ENCODE measurements at places on chromosomes 16 and 17.

DNA sequence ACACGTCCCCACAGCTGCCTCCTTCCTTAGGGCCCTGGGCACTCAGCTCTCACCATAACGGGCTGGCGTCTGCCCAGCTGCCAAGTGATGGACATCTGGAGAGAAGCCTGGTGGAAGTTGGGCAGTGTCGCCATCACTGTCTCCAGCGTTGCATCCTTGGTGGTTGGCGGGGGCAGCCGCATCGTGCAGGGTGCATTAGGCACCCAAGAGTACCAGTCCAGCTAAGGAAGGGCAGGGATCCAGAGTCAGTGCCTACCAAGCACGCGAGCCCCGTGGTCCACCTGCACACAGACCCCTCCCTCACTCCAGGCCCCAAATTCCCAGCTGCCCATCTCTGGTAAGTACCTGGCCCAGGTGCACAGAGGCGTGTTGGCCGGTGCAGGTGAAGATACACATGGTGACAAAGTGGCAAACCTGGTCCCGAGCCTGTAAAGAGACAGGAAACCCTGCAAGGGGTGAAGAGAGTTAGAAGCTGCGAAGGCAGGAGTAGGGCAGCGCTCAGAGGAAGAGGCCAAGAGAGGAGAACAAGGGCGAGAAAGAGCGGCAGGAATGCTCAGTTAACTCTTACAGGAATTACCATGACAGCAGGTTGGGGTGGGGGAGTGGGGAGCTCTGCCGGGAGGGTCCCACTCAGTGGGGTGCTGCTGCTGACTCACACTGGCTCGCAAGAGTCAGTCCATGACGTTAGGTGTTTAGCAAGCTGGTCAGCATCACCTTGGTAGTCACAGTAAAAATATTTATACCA, 9.5 kb downstream of the ALOX15 start:
- no peaks in the 10 kb centered on the region for H3K36me3 ChIP-seq
- H3K4me1 ChIP-seq: peaks cover 15% of the 10 kb centered on the region
- H3K27me3 ChIP-seq: peaks cover 32% of the 10 kb centered on the region
- no peak overlapping the region for H3K4me3 ChIP-seq
- no peak for DNase-seq

DNA sequence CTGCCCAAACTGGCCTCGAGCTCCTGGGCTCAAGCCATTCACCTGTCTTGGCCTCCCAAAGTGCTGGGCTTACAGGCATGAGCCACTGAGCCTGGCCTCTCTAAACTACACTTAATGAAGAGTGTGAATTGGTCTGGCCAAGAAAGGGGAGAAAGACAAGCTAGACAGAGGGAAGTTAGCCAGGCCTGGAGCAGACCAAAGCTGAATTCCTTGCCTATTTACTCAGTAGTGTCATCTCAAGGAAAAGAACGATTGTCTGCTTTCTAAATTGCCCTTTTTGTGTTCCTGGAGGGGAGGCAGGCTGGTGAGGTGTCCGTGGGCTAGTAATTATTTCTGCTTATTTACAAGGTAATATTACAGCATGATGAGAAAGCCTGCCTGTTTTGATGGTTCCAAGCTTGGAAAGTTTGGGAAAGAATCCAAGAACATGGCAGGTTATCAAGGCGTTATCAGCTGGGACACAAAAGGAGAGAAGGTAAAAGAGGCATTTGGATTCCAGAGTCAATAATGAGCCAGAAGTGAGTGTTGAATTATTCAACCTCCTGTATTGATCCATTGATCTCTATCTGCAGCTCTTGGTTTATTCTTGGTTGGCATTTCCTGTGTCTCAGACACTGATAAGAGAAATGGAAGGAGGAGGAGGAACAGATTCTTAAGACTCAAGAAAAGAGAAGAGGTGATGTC, 6.3 kb upstream of the CBFB start:
- no peaks in the 10 kb centered on the region for H3K36me3 ChIP-seq
- H3K27ac ChIP-seq: no peak overlapping the region
- H3K27me3 ChIP-seq: no peaks in the 10 kb centered on the region
- DNase-seq: peak; percentile 4

DNA sequence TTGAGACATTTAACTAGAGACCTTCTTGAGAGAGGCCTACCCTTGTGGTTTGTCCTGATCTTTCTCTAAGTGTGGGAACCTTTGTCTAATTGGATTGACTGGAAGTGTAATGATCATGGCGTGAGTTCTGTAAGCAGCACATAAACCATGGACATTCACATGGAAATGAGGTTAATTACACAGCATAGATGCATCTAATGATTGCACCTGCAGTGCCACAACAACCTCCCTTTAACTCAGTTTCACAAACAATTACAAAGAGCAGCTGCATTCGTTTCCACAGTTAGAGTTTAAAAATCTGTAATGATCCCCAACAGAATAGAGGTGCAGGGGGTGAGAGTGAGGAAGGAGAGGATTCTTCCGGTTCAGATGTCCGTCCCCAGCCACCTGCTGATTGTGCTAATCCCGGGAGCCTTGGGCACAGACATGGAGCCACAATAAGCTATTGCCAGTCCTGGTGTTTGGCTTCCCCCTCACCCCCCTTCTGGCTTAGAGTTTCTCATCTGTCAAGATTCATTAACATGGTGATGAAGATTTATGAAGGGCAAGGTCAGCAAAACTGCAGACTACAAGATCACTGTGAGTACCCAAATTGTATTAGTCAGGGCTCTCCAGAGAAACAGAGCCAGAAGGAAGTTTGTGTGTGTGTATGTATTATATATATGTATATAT, 659.2 kb upstream of the SOX9 start:
- no peaks in the 10 kb centered on the region for H3K36me3 ChIP-seq
- no peak overlapping the region for H3K27ac ChIP-seq
- DNase-seq: no peak
- H3K4me3 ChIP-seq: no peak overlapping the region
- H3K4me1 ChIP-seq: no peaks in the 10 kb centered on the region

GRCh38 chr17:81241648-81242420, 2.7 kb downstream of the NDUFAF8 start:
- peak overlapping the region; percentile 36 for H3K4me3 ChIP-seq
- H3K27me3 ChIP-seq: no peaks in the 10 kb centered on the region
- peak overlapping the region; percentile 39 for H3K27ac ChIP-seq
- H3K36me3 ChIP-seq: peaks cover 21% of the 10 kb centered on the region

- no peaks in the 10 kb centered on the region for H3K27me3 ChIP-seq
- no peak overlapping the region for H3K27ac ChIP-seq
- no peaks in the 10 kb centered on the region for H3K4me1 ChIP-seq
- H3K36me3 ChIP-seq: no peaks in the 10 kb centered on the region
- H3K4me3 ChIP-seq: no peak overlapping the region
- DNase-seq: no peak
These were observed 197.2 kb downstream of the RBFOX3 start for GRCh38 chr17:79413611-79414010.

DNA sequence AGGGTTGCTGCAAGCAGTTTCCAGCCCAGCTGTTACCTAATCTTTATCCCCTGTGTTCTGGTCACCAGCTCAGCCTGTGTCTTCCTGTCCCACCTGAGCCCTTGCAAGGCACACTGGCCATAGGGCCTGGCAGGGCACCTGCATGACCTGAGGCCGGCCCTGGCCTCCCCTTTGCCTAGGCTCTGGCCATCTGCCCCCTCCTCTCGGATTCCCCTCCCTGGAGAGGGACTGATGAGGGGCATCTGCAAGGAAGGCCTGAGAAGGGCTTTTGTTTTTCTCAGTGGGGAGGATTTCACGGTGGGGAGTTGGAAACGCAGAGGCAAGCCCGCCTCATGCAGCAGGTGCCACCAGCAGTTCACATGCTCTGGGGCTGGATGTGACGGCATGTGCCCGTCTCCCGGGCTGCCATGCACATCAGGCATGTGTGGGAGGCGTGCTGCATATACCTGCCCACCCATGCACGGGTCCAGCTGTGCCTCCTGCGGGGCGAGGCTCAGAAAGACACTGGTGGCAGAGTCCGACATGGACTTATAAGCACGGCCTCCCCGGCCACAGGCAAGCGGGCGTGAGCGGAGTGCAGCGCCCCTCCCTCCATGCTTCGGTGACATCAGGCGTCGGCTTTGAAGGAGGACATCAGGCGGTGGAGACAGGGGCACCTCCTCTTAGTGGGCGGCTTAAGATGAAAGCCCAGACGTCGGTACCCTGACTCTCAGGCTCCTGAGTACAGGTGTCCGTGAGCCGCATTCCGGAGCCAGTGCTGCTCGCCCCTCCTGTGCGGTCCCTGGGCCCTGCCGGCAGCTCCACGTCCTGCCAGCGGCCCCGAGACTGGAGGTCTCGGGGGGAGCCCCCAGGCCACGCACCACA, 16.5 kb downstream of the ASPSCR1 start:
- no peak overlapping the region for H3K4me3 ChIP-seq
- H3K27me3 ChIP-seq: no peaks in the 10 kb centered on the region
- no peak for DNase-seq
- no peaks in the 10 kb centered on the region for H3K4me1 ChIP-seq
- no peaks in the 10 kb centered on the region for H3K36me3 ChIP-seq

GRCh38 chr16:51163366-51163765, 12.3 kb upstream of the SALL1 start:
- no peak for DNase-seq
- H3K4me3 ChIP-seq: no peak overlapping the region
- no peaks in the 10 kb centered on the region for H3K27me3 ChIP-seq
- H3K4me1 ChIP-seq: no peaks in the 10 kb centered on the region

GRCh38 chr16:59696495-59696894, 962.4 kb upstream of the GOT2 start:
- no peaks in the 10 kb centered on the region for H3K27me3 ChIP-seq
- no peaks in the 10 kb centered on the region for H3K36me3 ChIP-seq
- DNase-seq: no peak

- H3K4me1 ChIP-seq: no peaks in the 10 kb centered on the region
- DNase-seq: no peak
- H3K36me3 ChIP-seq: peaks cover 38% of the 10 kb centered on the region
- H3K4me3 ChIP-seq: no peak overlapping the region
These were observed 26.5 kb upstream of the FAAP100 start for GRCh38 chr17:81578561-81579225.

DNA sequence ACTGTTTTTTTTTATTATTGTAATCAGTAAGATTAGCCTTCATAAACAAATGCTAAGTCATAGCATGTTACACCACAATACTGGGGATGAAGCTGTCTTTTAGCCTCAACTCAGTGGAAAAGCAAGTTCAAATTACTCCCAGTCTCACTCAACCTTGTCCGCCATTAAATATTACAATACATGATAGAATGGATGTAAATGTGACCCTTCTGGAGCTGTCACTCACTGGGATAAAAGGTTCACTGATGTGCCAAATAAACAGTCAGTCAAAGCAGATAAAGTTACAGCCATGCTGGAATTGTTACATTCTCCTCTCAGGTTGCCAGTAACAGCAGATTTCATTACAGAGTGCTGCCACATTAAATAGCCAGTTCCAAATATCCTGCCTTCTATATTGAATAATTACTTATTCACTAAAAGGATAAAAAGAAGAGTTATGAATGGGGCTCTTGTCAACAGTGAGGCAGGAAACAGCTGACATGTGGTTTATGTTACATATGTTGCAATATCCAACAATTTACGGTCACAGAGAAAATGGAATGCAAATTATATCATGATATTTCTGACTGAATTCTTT, 53.4 kb downstream of the BRIP1 start:
- no peaks in the 10 kb centered on the region for H3K27me3 ChIP-seq
- H3K27ac ChIP-seq: no peak overlapping the region
- peaks cover 28% of the 10 kb centered on the region for H3K36me3 ChIP-seq
- no peak for DNase-seq

DNA sequence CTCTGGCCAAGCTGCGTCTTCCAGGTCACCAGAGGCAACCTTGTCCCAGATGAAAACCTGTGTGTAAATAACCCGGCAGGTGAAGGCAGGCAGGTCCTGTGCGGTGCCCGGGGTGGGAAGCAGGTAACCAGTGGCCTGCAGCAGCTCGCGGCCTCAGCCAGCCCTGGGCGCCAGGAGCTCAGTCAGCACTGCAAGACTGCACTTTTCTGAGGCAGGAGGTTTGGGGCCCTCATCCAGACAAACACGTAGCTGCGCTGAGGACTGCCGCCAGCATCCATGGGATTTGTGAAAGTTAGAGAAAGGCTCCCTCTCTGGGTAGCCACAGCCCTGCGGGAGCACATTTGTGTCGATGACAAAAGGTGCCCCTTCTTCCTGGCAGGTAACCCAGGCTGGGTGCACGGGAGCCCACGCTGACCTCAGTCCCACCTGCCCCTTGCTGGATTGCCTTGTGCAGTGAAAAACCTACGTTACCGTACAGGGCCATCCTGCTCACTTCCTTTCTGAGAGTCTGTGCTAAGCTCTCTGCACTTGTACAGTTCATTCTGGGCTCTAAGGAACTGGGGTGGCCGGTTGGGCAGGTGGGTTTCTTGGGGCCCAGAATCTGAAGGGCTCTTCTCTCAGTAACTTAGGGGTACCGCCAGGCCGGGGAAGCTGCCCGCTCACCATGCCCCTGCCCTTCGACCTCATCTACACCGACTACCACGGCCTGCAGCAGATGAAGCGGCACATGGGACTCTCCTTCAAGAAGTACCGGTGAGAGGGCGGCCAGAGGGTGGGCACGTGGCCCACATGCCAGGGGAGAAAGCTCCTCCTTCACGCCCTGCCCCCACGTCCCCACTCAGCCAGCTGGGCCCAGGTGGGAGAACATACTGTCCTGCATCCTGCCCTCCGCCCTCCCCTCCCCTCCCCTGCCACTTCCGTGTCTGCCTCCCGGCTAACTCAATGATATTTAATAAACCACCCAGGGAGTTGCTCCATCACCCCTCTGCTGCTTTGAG, 56.4 kb downstream of the MGAT5B start:
- H3K36me3 ChIP-seq: no peaks in the 10 kb centered on the region
- no peak overlapping the region for H3K27ac ChIP-seq
- H3K27me3 ChIP-seq: no peaks in the 10 kb centered on the region
- no peak overlapping the region for H3K4me3 ChIP-seq
- DNase-seq: no peak
- H3K4me1 ChIP-seq: no peaks in the 10 kb centered on the region

DNA sequence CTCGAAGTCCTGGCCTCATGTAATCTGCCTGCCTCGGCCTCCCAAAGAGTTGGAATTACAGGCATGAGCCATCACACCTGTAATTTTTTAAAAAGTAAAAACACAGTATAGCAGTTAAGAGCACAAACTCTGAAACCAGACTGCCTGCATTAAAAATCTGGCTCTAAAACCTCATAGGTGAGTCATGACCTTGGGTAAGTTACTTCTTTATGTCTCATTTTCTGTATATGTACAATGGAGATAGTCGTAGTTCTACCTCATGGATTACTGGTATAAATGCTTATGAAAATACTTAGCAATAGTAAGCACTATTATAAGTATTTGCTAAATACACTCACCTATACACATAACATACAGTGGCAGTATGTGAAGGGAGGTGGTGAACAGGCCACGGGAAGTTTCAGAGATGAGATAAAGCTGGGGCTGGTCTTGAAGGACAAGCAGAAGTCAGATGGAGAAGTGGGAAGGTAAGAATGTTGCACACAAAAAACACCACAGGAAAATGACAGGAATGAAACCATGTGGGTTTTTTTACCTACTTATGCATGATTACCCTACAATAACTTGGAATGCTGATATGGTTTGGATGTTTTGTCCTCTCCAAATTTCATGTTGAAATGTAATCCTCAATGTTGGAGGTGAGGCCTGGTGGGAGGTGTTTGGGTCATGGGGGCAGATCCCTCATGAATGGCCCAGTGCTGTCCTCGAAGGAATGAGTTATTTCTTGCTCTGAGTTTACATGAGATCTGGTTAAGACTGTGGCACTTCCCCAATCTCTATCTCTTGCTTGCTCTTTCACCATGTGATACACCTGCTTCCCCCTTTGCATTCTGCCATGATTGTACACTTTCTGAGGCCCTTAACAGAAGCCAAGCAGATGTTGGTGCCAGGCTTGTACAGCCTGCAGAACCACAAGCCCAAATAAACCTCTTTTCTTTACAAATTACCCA, 33.9 kb downstream of the ZNF652 start:
- peak overlapping the region; percentile 30 for H3K27ac ChIP-seq
- H3K36me3 ChIP-seq: peaks cover 12% of the 10 kb centered on the region
- no peak for DNase-seq

All from activated CD8-positive, alpha-beta T cell treated with anti-CD3 and anti-CD28 coated beads, Interleukin-2, amount 10 ng/mL, durations not matched to agents 7 days and 5 days (primary cell).